CD8-positive, alpha-beta memory T cell (primary cell): ENCODE measurements at places on chromosomes 6 and 20. TPM values are rescaled to one million over a fixed set of nuclear protein-coding genes. Genes with fewer than 3 reads are reported as not detected.

ADGRF5 gene
- polyA plus RNA-seq = not detected

FAM8A1 gene
- polyA plus RNA-seq = 8.3 TPM

SLC4A11 gene
- polyA plus RNA-seq = 0.46 TPM

CAGE1 gene
- polyA plus RNA-seq = not detected

EYA4 gene
- polyA plus RNA-seq = not detected

TMEM244 gene
- 3.2 TPM for polyA plus RNA-seq

GRCh38 chr20:47949230-47949629 is 163.9 kb upstream of the SULF2 start:
- H3K4me1 ChIP-seq = no peaks in the 10 kb centered on the region
- H3K27me3 ChIP-seq = peaks cover 3% of the 10 kb centered on the region
- no peak for DNase-seq
- H3K36me3 ChIP-seq = no peaks in the 10 kb centered on the region

DNA sequence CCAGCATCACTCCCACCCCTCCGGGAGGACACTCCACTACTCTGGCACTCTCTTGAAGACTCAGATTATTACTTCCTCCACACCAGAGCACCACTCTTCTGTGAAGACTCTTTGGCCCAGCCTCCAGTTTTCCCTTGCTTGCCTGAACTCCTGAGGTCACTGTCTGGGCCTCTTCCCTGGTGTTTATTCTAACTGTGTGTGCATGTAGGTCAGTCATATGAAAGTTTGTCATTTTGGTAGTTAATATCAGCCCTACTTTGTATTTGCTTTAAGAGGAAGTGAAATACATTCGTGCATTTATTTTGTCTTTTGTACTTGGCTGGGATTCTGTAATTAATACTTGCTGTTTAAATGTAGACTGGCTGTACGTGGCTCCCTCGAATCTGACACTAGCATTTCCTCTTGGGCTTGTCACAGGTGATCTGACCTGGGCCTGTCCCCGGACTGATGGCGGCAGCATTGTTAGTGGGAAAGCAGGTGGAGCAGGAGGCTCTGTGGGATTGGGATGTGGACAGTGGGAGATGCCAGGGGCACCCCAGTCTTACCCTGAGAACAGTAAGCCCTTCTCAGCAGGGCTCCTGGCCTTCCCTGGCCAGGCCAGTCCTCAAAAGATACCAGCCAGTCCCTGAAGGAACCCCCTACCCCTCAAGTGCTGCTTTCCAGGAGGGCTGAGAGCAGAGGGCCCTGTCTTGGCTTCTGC is 350.5 kb downstream of the CDC5L start:
- H3K27me3 ChIP-seq = no peaks in the 10 kb centered on the region

DNA sequence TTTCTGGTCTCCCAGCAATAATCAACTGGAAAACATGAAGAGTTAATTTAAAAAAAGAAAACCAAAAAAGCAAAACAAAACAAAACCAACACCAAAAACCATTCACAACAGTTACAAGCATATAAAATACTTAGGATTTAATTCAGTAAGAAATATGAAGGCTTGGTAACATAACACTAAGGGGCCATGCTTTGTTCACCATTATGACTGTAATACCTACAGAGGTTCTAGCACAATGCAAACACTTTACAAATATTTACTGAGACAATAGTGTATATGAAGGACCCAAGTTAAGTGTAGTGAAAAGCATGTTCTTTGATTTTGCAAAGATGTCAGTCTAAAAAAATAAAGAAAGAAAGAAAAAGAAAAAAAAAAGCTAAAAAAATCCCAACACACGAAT is 109.8 kb upstream of the EMILIN3 start:
- H3K4me1 ChIP-seq = no peaks in the 10 kb centered on the region
- H3K27me3 ChIP-seq = no peaks in the 10 kb centered on the region
- no peak overlapping the region for H3K27ac ChIP-seq

GRCh38 chr20:38523697-38524096 is 51.1 kb downstream of the RALGAPB start:
- no peak overlapping the region for H3K4me3 ChIP-seq
- peaks cover 15% of the 10 kb centered on the region for H3K36me3 ChIP-seq

DNA sequence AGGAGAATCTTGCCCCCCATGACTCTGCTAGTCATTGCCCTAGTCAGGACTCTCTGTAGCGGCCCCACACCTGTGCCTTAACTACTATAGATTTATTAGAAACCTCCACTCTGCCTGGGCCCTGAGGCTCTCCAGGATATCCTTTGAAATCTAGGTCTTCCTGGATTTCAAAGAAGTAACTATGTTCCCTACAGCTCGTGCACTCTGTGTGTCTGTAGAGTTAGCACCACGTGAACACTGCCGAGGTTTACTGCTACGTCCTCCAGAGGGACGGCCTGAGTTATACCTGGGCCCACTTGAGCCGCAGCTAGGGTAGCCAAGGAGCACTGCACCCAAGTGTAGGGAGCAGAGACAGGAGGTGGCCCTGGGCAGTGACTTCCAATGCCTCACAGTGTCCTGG is 19.8 kb downstream of the GLP1R start:
- no peaks in the 10 kb centered on the region for H3K4me1 ChIP-seq
- DNase-seq = no peak
- H3K27me3 ChIP-seq = peaks cover 4% of the 10 kb centered on the region

DNA sequence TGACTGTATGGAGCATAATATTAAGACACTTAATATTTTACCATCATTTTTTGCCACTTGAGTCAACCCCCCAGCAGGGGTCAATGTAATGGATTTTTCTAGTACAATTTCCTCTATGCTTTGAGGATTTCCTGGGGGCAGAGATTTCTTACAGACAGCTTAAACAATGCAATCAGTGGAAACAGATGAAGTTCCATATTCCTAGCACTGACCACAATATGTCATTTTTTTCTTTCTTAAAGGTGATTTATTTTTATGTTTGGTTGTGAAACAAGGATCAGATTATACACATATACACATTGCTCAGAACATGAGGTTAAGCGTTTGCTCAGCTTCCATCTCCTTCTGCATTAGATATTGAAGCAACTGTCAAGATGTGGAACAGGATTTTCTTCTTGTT is 82.0 kb upstream of the ID4 start:
- DNase-seq = no peak
- H3K4me1 ChIP-seq = no peaks in the 10 kb centered on the region
- no peak overlapping the region for H3K4me3 ChIP-seq
- no peak overlapping the region for H3K27ac ChIP-seq

DNA sequence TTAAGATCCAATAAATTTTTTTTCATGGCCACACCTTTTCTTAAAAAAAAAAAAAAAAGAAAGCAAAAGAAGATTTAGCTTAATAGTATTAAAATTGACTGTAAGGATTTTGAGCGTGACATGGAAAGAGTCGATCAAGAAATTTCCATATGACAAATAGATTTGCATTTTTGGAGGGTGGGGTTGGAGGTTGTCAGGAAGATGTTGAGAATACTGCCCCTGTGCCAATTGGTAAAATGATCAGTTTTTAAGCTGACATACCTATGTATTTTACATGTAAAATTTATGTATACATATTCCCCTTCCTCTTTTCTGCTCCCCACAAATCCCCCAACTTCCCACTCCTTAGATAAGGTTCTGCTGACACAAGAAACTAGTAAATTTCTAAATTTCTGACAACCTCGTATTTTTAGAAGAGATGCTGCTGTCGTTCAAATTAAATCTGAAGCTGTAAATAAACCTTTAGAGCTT is 520.9 kb downstream of the CD83 start:
- no peaks in the 10 kb centered on the region for H3K36me3 ChIP-seq
- H3K27ac ChIP-seq = no peak overlapping the region
- no peak overlapping the region for H3K4me3 ChIP-seq
- H3K27me3 ChIP-seq = no peaks in the 10 kb centered on the region
- H3K4me1 ChIP-seq = peaks cover 36% of the 10 kb centered on the region

- no peaks in the 10 kb centered on the region for H3K27me3 ChIP-seq
- no peak overlapping the region for H3K27ac ChIP-seq
- peak; percentile 24 for DNase-seq
- H3K4me3 ChIP-seq = no peak overlapping the region
These were observed 6.4 kb downstream of the CFB start for GRCh38 chr6:31952140-31952805.

DNA sequence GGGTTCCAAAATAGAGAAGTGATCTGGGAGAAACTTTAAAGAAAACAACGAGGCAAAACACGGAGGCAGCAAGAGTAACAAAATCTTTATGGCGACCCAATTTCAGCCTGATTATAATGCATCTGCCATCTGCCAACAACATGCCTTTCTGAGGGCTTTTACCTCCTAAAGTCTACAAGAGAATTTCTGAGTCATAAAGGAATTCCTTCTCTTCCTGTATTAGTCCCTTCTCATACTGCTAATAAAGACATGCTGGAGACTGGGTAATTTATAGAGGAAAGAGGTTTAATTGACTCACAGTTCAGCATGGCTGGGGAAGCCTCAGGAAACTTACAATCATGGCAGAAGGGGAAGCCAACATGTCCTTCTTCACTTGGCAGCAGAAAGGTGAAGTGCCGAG is 226.6 kb downstream of the HACE1 start:
- H3K27ac ChIP-seq = no peak overlapping the region
- H3K36me3 ChIP-seq = no peaks in the 10 kb centered on the region
- no peak overlapping the region for H3K4me3 ChIP-seq
- no peak for DNase-seq
- H3K4me1 ChIP-seq = no peaks in the 10 kb centered on the region
- H3K27me3 ChIP-seq = no peaks in the 10 kb centered on the region

DNA sequence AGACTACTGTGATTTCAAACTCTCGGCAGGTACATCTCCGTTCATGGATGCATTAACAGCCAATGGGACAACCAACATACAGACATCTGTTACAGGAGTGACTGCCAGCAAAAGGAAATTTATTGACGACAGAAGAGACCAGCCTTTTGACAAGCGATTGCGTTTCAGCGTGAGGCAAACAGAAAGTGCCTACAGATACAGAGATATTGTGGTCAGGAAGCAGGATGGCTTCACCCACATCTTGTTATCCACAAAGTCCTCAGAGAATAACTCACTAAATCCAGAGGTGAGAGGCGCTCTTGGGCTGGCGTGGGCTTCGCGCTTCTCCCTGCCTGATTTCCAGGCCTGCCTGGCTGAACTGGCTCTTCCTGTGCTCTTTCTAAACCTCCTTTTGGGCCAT is 68.4 kb downstream of the RPP40 start:
- H3K4me3 ChIP-seq = no peak overlapping the region
- H3K27ac ChIP-seq = no peak overlapping the region
- DNase-seq = no peak
- H3K4me1 ChIP-seq = peaks cover 8% of the 10 kb centered on the region
- H3K36me3 ChIP-seq = no peaks in the 10 kb centered on the region

GRCh38 chr6:66553441-66553840 is 846.4 kb upstream of the EYS start:
- no peaks in the 10 kb centered on the region for H3K27me3 ChIP-seq
- H3K27ac ChIP-seq = no peak overlapping the region
- DNase-seq = no peak
- no peaks in the 10 kb centered on the region for H3K4me1 ChIP-seq
- H3K4me3 ChIP-seq = no peak overlapping the region

DNA sequence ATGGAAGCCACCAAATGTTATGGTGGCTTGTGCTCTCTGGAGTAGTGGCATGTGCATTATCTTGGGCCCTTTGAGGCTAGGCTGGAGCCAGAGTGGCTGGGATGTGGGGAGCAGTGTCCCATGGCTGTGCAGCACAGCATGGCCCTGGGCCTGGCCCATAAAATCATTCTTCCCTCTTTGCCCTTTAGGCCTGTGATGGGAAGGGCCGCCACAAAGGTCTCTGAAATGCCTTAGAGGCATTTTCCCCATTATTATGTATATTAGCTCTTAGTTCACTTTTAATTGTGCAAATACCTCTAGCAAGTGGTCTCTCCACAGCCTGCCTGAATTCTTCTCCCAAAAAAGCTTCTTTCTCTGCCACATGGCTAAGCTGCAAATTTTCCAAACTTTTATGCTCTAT is 297.3 kb upstream of the IRAK1BP1 start:
- DNase-seq = no peak
- no peak overlapping the region for H3K27ac ChIP-seq
- no peaks in the 10 kb centered on the region for H3K4me1 ChIP-seq
- H3K36me3 ChIP-seq = no peaks in the 10 kb centered on the region

GRCh38 chr6:27251112-27251605 is 3.7 kb downstream of the PRSS16 start:
- peak overlapping the region; percentile 68 for H3K4me3 ChIP-seq
- DNase-seq = peak; percentile 39
- peaks cover 31% of the 10 kb centered on the region for H3K27me3 ChIP-seq
- peak overlapping the region; percentile 59 for H3K27ac ChIP-seq
- peaks cover 12% of the 10 kb centered on the region for H3K4me1 ChIP-seq
- H3K36me3 ChIP-seq = no peaks in the 10 kb centered on the region

DNA sequence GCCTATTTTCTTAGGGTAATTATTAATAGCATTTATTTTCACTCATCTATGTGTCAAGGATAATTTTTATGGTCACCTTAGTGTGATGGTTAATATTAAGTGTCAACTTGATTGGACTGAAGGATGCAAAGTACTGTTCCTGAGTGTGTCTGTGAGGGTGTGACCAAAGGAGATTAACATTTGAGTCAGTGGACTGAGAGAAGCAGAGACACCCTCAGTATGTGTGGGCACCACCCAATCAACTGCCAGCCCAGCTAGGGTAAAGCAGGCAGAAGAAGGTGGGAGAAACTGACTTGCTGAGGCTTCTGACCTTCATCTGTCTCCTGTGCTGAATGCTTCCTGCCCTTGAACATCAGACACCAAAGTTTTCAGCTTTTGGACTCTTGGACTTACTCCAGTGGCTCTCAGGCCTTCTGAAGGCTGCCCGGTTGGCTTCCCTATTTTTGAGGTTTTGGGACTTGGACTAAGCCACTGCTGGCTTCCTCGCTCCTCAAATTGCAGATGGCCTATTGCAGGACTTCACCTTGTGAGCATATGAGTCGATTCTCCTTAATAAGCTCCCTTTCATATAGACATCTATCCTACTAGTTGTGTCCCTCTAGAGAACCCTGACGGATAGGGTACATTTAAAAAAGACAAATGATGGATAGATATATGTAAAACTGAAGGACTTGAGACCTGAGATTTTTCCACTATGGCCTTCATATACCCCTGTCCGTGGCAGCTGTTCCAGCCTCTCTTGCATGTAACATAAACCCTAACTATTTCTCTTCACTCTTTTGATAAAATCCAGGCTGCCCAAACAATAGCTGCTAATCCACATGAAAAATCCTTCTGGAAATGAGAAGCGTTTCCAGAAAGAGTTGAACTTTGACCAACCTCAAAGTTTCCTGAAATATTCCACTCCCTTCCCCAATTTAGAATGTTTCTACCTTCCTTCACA is 62.1 kb upstream of the RGS17 start:
- H3K27me3 ChIP-seq = no peaks in the 10 kb centered on the region
- DNase-seq = no peak
- no peak overlapping the region for H3K27ac ChIP-seq

DNA sequence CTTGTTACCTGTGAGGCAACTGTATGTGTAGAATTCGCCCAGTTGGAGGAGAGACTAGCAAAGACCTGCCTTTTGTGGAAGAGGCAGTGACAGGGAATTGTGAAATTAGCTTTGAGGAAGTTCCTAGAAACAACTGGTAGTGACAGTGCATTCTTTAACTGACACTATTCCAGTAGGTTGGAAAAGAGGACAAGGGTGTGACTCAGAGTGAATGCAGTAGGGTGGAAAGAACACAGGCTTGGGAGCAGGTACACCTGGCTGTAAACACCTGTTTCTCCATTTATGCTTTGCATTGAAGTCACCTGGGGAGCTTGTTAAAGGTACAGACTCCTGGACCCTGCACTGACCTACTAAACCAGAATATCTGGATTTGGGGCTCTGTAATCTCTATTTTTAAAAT is 295.7 kb downstream of the PHACTR1 start:
- DNase-seq = no peak
- peaks cover 12% of the 10 kb centered on the region for H3K27me3 ChIP-seq
- no peaks in the 10 kb centered on the region for H3K36me3 ChIP-seq

GRCh38 chr6:68978411-68978810 is 343.3 kb downstream of the ADGRB3 start:
- H3K27ac ChIP-seq = no peak overlapping the region
- H3K4me1 ChIP-seq = no peaks in the 10 kb centered on the region
- no peaks in the 10 kb centered on the region for H3K27me3 ChIP-seq
- no peak for DNase-seq
- H3K36me3 ChIP-seq = no peaks in the 10 kb centered on the region
